ENCODE measurements at places on chromosomes 3 and 15.

GRCh38 chr3:193149998-193150397 lies 91.0 kb upstream of the PLAAT1 start:
- no peak for DNase-seq

- no peak for DNase-seq
These were observed 139.8 kb upstream of the PROK2 start for GRCh38 chr3:71924721-71925120.

- peak; percentile 57 for DNase-seq
These were observed 48.4 kb downstream of the TMEM44 start for GRCh38 chr3:194584866-194585265.

DNA sequence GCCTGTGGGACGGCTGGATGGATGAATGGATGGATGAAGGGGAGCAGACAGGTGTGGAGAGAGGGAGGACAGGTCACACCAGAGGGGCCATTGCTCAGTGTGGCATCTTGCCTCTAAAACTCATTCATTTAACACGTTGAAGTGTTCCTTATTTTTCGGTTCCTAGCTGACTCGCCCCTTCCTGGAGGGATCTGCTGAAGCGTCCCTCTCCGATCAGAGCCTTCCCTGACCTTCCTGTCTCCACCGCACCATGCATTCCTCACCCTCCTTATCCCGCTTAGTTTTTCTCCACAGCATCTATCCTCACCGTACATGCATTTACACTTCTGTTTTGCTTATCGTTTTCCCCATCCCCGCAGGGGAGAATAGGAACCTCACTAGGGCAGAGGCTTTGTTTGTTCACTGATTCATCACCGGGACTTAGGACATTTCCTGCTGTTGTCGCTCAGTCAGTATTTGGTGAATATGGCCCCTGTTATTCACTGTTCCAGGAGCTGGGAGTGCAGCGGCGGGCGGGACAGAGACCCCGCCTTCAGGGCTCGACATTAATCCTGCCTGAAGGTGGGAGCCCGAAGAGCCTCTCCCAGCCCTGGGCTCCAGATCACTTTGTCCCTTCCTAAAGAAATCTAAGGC lies 32.0 kb downstream of the FOXL2 start:
- DNase-seq = peak; percentile 76

GRCh38 chr3:149267565-149267964 lies 45.9 kb upstream of the CP start:
- DNase-seq = no peak

DNA sequence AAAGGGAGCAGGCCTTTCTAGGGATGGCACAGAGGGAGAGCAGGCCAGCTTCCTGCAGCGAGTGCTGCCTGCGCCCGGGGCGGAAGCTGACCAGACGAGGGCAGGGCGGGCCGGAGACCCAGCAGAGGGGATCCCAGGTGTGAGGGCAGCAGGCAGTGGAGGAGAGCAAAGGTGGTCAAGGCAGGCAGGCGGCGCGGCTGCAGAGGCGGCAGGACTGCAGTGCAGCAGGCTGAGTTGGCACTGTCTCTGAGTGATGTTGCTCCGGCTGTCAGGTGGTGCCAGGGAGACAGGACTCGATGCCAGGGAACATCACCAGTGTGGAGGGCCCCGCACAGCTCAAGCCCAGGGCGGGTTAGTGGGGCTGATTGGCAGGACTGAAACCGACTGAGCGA lies 22.3 kb upstream of the PLXNA1 start:
- no peak for DNase-seq

DNA sequence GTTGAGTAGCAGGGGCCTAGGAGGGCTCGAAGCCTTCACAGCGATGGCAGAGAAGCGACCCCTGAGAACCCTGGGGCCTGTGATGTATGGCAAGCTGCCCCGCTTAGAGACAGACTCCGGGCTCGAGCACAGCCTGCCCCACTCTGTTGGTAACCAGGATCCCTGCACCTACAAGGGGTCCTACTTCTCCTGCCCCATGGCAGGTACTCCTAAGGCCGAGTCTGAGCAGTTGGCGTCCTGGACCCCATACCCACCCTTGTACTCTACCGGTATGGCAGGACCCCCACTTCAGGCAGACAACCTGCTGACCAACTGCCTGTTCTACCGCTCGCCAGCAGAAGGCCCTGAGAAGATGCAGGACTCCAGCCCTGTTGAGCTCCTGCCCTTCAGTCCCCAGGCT lies 4.3 kb downstream of the C15orf39 start:
- no peak for DNase-seq

DNA sequence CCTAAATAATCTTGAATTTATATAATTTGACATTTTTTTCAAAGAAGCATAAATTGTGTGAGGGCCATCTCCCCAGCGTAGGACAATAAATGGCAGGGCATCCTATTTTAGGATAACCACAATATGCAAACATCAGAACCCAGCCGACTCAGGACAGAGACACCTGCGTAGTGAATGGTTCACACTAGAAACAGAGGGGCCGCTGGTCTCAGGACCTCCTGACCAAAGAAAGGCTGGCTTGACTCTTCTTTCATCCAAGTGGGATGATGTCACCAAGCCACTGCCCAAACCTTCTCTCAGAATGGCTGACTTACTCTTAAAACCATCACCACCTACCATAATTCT lies 162.1 kb downstream of the FOXP1 start:
- DNase-seq = no peak

- no peak for DNase-seq
These were observed 864 bp upstream of the NEO1 start for GRCh38 chr15:73051391-73051806.

GRCh38 chr3:136604961-136605360 lies 147.2 kb downstream of the STAG1 start:
- DNase-seq = peak; percentile 40

DNA sequence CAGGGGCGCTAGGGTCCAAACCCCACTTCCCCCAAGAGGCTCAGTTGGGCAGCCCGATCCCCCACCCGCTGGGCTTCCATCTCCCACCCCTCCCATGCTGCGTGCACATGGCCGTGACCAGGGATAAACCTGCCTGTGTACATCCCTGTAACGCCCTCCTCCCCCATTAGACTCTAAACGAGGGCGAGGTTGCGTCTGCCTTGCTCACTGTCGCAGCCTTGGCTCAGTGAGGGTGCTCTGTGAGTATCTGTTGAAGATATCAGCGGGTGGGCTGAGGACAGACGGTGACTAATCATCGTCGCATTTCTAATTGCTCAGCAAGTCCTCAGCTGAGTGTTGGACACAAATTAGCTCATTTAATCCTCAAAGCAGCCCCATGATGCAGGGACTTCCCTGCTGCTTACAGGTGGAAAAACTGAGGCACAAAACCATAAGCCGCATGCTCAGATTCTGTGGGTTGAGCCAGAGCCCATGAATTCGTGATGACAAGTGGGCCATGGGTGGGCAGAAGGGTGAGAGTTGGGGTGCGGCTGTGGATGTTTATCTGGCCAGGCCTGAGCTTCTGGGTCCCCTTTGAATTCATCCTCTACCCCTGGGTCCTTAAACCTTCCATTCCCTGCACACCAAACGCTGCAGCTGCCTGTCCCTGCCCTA lies 26.0 kb downstream of the FBLN2 start:
- peak; percentile 78 for DNase-seq

DNA sequence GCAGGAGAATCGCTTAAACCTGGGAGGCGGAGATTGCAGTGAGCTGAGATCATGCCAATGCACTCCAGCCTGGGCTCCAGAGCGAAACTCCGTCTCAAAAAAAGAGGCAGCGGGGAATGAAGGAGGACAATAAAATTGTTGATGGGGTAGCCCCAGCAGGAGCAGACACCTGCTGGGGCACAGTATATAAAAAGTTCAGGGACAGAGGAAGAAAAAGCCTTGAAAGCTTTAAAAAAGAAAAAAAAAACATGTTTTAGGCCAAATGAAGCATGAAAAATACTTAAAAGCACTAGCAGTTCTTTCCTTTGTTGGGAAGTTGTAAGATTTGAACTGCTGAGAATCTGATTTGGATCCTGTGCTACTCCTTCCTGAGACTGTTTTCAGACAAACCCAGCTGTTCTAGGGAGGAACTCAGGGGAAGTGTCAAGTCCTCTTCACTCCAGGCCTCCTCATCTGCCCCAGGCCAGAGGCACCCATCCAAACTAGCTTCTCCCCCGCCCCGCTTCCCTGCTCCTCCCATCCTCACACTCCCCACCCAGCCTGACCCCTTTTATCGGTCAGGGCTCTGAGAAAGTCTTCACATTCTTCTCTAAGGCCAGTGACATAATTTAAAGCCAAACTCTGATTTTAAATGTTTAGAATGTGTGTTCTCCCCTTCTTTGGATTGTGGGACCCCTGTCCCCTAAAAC lies 4.9 kb downstream of the IL17RD start:
- DNase-seq = no peak

GRCh38 chr15:99412082-99412481 lies 153.7 kb upstream of the MEF2A start:
- no peak for DNase-seq

- no peak for DNase-seq
These were observed 243.3 kb upstream of the TBL1XR1 start for GRCh38 chr3:177440456-177441104.

GRCh38 chr3:150064971-150065370 lies 94.3 kb upstream of the PFN2 start:
- DNase-seq = no peak

DNA sequence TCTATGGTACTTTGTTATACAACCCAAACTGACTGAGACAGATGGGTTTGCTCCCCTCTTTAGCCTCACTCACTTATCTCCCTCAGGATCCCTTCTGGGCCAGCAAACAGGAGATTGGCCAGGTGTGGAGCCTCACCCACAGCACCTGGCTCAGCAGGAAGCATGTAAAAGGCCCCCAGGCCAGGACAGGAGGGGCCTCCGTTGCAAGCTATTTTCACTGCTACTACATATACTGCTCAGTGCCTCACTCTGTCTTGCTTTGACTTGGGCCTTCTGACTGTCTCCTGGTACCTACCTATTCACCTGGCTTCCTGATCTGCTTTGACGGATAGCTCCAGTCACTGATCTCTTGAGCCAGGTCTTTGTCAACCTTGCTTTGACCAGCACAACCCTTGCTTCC lies 20.4 kb upstream of the TPM1 start:
- no peak for DNase-seq

GRCh38 chr3:83039422-83039821 lies 1278.0 kb upstream of the GBE1 start:
- DNase-seq = no peak

DNA sequence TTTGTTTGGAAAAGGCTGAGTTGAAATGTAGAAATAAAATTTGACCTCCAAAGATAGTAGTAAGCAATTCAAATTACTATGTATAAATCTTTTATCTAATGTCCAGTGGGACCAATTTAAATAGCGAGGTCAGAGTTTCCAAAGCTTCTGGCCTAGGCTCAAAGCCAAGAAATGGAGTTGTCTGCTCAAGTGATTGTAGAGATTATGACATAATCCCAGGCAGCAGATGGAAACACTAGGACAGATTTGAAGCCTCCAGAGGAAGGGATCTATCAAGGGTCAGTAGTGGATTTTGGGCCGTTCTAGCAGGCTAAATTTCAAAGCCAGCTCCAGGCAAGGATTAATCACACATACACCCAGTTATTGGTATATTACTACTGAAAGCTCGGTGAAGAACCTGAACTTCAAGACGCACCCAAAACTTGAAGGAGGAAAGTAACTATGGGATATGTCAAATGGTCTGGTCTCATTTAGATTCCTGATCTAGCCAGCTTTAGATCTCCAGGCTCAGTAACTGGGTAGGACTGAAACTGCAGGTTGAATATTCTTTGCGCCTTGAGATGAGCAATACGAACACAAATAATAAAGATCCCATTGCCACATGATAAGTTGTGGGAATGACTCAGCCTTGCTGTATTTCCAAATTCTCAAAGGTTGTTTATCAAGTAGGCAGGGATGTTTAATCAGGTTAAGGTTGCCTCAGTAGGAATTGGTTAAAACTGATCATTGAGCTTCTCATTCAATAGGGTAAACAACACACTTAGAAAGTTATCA lies 30.9 kb upstream of the ARRDC4 start:
- no peak for DNase-seq

DNA sequence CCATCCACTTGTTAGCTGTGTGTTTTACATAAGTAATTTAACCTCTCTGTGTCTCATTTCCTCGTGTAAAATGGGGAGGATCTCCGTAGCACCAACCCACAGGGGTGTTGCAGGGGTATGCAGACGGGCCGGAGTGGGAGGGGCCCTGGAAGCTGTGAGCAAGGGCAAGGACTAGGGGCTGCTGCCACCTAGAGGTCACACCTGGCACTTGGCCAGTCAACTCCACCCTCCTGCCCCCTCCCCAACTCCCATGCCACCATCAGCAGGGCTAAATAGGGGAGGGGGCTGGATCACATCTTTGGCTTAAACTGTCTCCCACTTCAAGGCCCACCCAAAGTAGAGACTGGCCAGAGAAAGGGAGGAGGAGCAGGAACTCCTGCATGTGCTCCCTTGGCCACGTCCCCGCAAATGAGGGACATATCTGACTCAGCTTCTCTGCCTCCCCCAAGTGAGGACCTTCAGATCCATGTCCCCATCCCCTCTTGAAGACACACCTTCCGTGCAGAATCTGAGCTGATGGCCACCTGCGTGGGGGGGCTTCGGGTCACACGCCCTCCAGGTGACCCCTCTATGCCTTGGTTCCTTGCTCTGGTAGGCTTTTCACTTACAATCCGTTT lies 2.6 kb downstream of the CCDC9B start:
- peak; percentile 81 for DNase-seq

- no peak for DNase-seq
These were observed 19.0 kb upstream of the C15orf61 start for GRCh38 chr15:67501836-67502461.

DNA sequence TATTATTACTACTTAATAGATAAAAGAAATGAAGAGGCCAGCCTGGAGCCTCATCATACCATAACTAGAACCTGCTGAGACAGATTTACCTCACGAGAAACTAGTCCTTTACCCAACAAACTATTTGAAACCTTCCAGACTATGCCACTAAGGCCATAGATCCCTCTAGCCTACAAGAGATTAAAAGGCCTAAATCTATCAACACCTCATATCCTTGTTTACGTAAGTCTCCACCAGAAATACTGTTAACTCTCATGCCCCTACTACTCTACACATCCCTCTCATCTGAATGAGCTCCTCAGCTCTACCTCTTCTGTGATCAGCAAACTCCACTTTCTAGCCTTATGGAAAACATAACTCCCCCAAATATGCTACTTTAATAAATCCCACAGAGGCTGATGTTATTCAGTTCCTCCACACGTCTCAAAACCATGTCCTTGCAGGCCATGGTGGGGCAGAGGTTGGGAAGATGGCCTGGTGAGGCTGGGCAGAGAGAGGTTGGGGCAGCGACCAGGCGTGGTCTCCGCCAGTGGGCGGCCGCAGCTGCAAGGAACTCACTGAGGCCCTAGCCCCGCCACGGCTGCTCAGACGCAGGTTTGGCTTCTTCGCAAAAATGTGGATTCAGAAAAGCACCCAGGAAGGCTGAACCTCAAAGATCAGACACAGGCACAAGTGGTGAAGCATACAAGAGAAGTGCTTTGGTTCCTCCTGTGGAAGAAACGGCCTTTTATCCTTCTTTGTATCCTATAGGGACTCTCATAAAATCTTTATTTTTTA lies 65.8 kb downstream of the GSK3B start:
- no peak for DNase-seq
